ENCODE measurements at places on chromosomes 5 and 9. TPM values are rescaled to one million over a fixed set of nuclear protein-coding genes. Genes with fewer than 3 reads are reported as not detected.
A peak's percentile ranks its signal among the peaks of the same experiment; 100 is the strongest.

DNA sequence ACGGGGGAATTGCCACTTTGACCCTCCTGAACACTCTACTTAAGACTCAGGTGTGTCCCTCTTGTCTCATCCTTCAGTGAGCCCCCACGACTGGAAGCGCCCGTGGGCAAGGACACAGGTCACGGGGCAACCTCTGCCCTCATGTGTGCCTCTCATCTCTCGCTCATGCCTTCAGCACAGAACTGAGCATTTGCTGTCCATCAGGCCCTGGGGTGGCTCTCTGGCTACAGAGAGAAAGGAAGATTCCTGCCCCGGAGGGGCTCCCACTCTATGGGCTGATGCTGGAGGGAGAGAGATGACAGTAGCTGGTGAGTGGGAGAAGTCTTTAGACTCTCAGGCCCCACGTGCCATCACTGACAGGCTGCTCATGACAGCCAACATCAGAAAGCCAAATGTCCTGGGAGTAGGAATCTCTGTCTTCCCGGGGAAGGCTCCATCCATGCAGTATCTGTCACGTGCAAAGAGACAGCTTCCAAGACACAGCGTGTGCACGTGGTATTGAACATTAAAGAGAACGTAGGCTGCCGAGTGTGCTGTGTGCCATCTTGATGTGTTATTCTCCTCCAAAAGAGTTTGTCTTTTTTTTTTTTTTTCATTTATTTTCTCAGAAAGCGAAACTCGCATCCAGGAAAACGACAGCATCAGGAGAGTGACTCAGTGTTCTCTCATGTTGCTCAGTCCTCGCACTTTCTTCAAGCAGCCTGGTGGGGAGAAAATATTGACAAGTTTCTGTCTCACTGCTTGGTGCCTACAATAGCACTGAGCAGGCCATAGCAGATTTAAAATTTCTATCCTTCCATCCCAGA, 190.5 kb downstream of the GAS1 start:
- H3K4me3 ChIP-seq, result no peak overlapping the region
- H3K27ac ChIP-seq, result no peak overlapping the region
- no peak for DNase-seq
- H3K36me3 ChIP-seq, result no peaks in the 10 kb centered on the region
- H3K4me1 ChIP-seq, result no peaks in the 10 kb centered on the region
- no peaks in the 10 kb centered on the region for H3K27me3 ChIP-seq

DNA sequence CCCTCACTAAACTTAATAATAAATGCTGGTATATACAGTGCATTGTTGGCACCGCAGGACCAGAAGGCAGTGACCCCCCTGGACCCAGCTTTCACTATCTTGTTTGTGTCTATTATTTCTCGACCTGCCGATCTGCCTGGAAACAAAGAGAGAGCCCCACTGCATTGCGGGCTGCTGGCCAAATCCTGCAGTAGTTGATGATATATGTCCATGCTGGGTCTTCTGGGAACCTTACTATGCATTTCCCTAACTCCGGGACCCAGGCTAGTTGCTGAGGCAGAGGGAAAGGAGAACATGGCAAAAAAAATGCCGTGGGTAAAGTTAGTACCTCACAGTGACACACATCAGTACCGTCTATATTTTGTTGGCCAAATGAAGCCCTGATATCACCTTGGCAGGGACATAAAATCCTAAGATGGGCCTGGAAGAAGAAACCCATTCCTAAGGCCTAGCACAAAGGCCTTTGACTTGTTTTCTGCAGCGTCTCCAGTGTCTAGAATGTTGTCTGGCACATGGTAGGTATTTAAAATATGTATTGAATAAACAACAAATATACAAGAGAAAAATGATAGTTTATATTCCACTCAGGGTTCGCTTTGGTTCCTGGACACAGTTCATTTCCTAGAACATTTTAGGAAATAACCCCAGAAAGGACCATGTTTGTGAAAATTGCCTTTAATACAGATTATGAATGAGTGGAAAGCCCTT, 46.1 kb downstream of the NMUR2 start:
- no peaks in the 10 kb centered on the region for H3K27me3 ChIP-seq
- H3K36me3 ChIP-seq, result no peaks in the 10 kb centered on the region
- H3K4me3 ChIP-seq, result no peak overlapping the region
- H3K27ac ChIP-seq, result no peak overlapping the region
- H3K4me1 ChIP-seq, result no peaks in the 10 kb centered on the region

- no peak overlapping the region for H3K27ac ChIP-seq
- no peaks in the 10 kb centered on the region for H3K36me3 ChIP-seq
Observed at GRCh38 chr9:101702257-101702656, 36.2 kb downstream of the GRIN3A start.

DNA sequence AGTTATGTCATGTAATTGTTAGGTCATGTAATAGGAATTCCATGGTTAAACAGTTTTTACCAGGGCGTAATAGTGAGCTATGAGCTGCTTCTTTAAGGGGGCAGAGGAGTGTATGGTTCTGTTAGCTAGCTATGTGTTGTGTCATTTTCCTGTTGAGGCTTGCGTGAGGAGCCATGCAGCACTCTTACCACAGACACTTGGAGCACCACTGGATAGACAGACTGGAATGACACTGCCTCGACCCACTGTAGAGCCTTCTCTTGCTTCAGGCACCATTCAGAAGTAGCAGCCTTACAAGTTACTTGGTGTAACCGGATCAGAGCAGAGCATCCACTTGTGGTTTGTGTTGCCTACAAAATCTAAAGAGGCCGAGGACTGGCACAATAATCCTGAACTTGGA, 28.3 kb upstream of the STOM start:
- H3K27ac ChIP-seq, result no peak overlapping the region
- H3K4me3 ChIP-seq, result no peak overlapping the region
- H3K36me3 ChIP-seq, result no peaks in the 10 kb centered on the region
- no peak for DNase-seq
- peaks cover 4% of the 10 kb centered on the region for H3K4me1 ChIP-seq
- H3K27me3 ChIP-seq, result no peaks in the 10 kb centered on the region

GRCh38 chr5:58457050-58457449, 2.8 kb downstream of the PLK2 start:
- DNase-seq, result no peak
- H3K27ac ChIP-seq, result no peak overlapping the region
- no peaks in the 10 kb centered on the region for H3K27me3 ChIP-seq

DNA sequence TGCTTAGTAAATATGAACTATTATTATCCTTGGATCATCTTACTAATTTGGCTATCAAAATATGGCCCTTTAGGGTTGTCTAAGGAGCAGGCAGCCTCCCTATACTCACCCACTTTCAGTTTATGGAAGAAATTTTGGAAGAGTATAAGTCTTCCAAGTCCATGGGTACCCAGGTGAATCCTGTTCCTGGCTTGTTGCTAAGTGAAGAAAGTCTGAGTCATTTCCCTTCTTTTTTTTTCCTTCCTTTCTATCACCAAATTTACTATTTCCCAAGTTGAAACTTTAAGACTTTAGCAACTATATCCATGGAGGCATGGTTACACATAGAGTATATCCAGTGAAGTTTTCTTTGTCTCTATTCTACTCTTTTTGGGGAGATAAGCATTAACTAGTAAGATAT, 184.0 kb upstream of the ACTBL2 start:
- H3K27me3 ChIP-seq, result no peaks in the 10 kb centered on the region
- no peaks in the 10 kb centered on the region for H3K4me1 ChIP-seq
- H3K27ac ChIP-seq, result no peak overlapping the region
- DNase-seq, result no peak
- H3K4me3 ChIP-seq, result no peak overlapping the region

Gene AK3
- 119 TPM for total RNA-seq

DNA sequence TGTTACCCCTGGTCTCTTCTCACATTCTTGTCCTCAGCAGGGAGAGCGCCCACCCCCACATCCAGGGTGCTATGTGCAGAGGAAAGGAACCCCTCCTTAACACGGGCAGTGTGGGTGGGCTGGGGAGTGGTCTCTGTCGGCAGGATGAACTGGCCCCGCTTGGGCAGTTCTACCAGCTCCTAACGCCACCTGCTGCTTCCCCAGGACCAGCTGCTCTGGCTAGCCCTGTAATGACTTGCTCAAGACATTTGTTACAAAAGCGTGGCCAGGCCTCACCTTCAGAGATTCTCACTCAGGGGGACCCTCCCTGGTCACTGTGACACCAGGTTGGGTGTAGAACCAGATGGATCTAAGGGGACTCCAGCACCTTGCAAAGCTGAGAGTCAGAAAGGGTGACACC, 82.4 kb downstream of the HMCN2 start:
- DNase-seq, result no peak
- H3K27me3 ChIP-seq, result peaks cover 15% of the 10 kb centered on the region
- H3K27ac ChIP-seq, result no peak overlapping the region
- no peaks in the 10 kb centered on the region for H3K36me3 ChIP-seq
- no peaks in the 10 kb centered on the region for H3K4me1 ChIP-seq

Gene PCDHGA1
- total RNA-seq, result 0.51 TPM

DNA sequence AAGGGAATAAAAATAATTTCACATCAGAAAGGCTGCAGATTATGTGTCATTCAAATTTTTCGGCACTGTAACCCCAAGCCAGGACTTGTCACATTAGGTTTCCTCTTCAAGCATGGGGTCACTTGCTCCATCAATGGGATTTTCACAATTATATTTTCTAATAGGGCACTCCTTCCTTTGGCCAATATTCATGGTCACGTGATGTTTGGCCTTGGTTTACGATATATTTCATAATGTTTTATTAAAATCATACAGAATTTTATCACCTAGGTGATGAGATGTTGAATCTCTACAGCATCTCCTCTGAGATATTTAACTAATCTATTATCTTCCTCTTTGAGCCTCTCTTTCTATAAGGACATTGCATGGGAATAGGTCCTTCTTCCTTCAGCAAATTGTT, 523.5 kb upstream of the SEMA6A start:
- no peak overlapping the region for H3K27ac ChIP-seq
- no peaks in the 10 kb centered on the region for H3K4me1 ChIP-seq
- no peak overlapping the region for H3K4me3 ChIP-seq
- H3K27me3 ChIP-seq, result no peaks in the 10 kb centered on the region

- no peaks in the 10 kb centered on the region for H3K4me1 ChIP-seq
- DNase-seq, result no peak
- H3K36me3 ChIP-seq, result no peaks in the 10 kb centered on the region
- no peaks in the 10 kb centered on the region for H3K27me3 ChIP-seq
- no peak overlapping the region for H3K27ac ChIP-seq
Observed at GRCh38 chr9:125593581-125594222, 113.3 kb downstream of the MAPKAP1 start.

GRCh38 chr5:124910354-124911016, 164.0 kb upstream of the ZNF608 start:
- no peak for DNase-seq
- H3K27ac ChIP-seq, result no peak overlapping the region
- H3K4me1 ChIP-seq, result peaks cover 26% of the 10 kb centered on the region
- no peak overlapping the region for H3K4me3 ChIP-seq

Gene ADGRV1
- 0.83 TPM for total RNA-seq

- H3K27ac ChIP-seq, result no peak overlapping the region
- H3K4me1 ChIP-seq, result no peaks in the 10 kb centered on the region
- peak overlapping the region; percentile 45 for H3K4me3 ChIP-seq
- DNase-seq, result peak; percentile 16
Observed at GRCh38 chr9:109319626-109320241, 1.1 kb downstream of the EPB41L4B start.

- no peaks in the 10 kb centered on the region for H3K36me3 ChIP-seq
- peak; percentile 86 for DNase-seq
- H3K4me1 ChIP-seq, result peaks cover 27% of the 10 kb centered on the region
- no peaks in the 10 kb centered on the region for H3K27me3 ChIP-seq
Observed at GRCh38 chr5:139698490-139699146, 50.5 kb downstream of the CXXC5 start.

GRCh38 chr9:75186767-75187380, 98.6 kb downstream of the OSTF1 start:
- no peak overlapping the region for H3K27ac ChIP-seq
- H3K27me3 ChIP-seq, result no peaks in the 10 kb centered on the region

DNA sequence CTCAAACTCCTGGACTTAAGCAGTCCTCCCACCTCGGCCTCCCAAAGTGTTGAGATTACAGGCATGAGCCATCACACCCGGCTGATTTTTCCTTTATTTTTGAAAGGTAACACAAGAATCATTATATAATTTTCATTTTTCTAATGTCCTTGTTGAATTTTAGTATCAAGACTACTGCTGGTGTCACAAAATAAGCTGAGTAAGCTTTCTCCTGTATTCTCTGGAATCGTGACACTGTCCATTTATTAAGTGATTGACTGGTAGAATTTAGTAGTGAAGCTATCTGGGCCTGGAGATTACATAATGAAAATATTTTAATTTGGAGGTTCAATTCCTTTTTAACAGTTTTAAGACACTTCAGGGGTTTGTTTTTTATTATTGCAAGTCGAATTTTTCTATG, 9.5 kb downstream of the CDK20 start:
- H3K27me3 ChIP-seq, result no peaks in the 10 kb centered on the region
- H3K36me3 ChIP-seq, result peaks cover 8% of the 10 kb centered on the region
- no peak overlapping the region for H3K4me3 ChIP-seq
- DNase-seq, result no peak

Gene IL5
- total RNA-seq, result not detected

Gene FBN2
- total RNA-seq, result 0.46 TPM

- H3K4me1 ChIP-seq, result no peaks in the 10 kb centered on the region
- H3K36me3 ChIP-seq, result peaks cover 6% of the 10 kb centered on the region
- H3K27me3 ChIP-seq, result no peaks in the 10 kb centered on the region
- DNase-seq, result no peak
Observed at GRCh38 chr9:69218166-69218565, 44.1 kb downstream of the TJP2 start.

GRCh38 chr9:13351778-13352386, 72.4 kb upstream of the MPDZ start:
- no peak overlapping the region for H3K27ac ChIP-seq
- no peaks in the 10 kb centered on the region for H3K36me3 ChIP-seq
- H3K4me1 ChIP-seq, result no peaks in the 10 kb centered on the region

DNA sequence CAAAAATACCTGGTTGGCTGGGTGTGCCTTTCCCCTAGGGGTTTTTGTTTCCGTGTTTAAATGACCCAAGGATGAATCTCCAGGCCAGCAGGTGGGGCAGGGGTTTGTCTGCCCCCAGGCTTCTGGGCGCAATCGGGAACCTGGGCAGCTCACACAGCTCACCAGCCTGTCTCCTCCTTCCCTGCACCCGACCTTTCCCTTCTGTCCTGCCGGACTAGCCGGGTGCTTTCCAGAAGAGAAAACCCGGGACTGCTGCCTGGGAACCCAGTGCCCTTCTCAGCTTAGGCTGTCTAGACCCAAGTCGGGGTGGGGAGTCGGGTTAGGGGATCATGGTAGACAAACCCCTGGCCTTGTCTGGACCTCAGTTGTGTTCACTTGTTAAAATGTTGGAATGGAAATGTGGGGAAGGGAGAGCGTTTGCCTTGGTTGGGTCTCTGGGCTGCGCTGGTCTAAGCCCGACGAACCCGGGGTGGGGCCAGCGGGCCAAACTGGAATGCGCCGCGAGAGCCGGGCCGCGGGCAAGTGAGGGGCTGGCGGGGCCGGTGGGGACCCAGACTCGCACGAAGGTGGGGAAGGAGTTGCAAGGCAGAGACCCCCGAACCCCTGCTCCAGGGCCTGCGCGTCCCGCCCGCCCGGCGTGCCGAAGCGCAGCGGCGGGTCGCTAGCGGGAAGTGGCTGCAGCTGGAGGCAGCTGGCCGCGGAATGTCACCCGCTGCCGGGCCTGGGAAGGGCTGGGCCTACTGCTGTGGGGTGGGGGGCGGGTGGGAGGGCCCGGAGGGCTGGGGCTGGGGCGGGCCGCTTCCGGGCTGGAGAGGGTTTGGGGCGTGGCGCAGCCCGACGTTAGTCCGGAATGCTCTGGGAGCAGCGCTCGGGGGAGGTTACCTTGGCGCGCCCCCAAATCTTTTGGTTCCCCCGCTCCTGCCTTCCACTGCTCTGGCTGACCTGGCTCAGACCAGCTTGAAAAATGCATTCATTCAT, 84.6 kb downstream of the DAB2IP start:
- H3K4me1 ChIP-seq, result peaks cover 95% of the 10 kb centered on the region
- H3K27ac ChIP-seq, result peak overlapping the region; percentile 80
- peak overlapping the region; percentile 60 for H3K4me3 ChIP-seq
- no peaks in the 10 kb centered on the region for H3K27me3 ChIP-seq
